NCI-H2081 treated with DMSO at 0.1 percent for 48 hours (cell line): ENCODE measurements at places on chromosomes 4 and X.

DNA sequence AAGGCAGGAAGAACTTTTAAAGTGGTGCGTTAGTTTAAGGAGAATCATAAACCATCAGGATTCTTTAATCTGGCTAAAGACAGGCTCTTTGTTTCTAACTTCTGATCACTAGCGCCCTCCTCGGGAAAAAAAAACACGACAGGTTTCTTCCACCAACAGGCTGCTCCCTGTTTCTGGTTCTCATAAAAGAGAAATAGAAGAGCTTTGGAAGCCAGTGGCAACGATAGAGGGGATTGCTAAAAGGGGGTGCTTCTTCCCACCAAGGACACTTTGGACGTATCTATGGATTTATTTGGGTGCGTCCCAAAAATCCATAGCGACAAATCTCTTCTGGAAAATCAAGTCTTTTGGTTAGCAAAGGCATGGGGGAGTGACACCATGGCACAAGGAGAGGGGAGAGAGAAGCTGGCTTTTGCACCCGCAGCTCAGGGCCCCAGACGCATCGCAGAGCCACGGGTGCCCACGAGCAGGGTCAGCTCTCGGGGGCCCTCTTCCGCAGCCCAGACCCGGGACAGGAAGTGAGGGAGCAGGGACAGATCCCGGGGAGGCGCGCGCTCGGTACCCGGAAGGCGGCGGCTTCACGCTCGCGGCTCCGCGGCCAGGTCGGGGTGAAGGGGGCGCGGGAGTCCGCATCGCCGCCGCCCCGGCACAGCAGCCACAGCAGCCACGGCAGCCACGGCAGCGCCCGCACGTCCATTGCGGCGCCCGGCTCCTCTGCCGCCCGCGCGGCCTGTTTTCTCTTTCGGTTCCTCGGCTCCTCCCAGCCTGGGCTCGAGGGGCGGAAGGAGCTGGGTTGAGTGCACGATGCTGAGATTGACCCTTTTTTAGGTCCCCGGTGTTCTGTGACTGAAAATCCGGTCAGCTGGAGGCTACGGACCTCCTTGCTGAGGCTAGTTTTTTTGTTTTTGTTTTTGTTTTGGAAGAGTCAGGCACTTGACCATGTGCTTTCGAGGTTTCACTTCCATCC lies at the start of gene CTSO:
TSS of gene CTSO (minus strand) at position 716 of the 967 bp plus-strand sequence. CDS start at position 697, 19 bp downstream.
- DNase-seq = peak; percentile 7

DNA sequence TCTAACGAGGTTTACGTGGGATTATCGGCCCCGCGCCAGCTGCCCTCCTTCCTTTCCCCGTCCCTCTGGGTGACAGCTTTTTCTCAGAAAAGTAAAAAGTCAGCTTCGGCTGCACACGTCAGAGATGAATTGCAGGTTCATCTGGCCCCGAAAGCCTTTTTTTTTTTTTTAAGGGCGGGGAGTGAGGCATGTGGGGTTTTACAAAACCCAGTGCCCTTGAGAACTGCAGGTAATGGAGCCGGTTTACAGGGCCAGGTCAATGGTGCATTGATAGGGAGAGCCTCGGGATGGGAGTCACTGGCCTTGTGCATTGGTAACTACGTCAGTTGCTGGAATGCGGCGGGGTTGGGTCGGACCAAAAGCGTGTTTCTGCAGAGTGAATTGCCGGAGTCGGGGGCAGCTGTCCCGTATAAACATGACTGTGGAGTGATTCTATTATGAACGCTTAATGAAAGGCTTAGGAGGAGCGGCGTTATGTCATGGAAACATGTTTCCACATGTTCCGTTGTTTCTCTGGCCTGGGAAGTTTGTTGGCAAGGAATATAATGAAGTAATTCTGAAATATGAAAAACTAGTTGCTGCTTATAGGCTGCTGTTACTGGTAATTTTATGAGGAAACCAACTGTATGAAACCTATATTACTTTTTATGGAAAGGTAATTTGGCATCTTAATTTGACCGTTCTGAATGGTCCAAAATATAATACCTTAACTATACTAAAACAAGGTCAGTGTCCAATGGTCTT lies 1.1 kb downstream of the HSPA4L start:
- no peak for DNase-seq

DNA sequence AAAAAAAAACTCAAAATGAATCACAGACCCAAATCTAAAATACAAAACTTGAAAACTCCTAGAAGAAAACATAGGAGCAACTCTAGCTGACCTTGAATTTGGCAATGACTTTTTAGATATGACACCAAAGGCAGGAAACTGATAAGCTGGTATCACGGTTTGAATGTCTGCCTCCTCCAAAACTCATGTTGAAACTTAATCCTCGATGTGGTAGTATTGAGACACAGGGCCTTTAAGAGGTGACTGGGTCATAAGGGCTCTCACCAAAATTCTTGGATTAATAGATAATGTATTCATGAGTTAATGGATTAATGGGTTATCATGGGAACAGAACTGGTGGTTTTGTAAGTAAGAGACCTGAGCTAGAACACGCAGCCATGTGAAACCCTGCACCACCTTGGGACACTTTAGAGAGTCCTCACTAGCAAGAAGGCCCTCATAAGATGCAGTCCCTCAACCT lies 40.5 kb downstream of the FRYL start:
- no peak for DNase-seq

- peak; percentile 35 for DNase-seq
Measured at GRCh38 chr4:16264798-16265197, 38.5 kb upstream of the TAPT1 start.

DNA sequence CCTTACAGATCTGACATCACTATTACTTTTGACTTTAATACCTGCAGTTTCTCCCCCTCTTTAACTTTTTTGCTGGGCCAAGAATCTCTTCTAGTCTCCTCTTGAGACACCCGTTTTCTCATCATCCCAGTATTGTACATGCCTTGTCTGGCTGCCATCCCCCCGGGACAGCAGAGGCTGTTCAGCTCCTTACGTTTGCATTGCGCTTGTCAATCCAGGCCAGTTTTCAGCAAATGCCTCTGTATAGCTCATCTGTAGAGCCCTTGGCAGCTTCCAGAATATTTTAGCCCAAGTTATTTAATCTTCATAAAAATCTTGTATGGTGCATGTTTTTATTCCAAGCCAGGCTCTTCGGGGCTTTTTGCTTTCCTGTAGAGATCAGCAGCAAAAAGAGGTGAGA lies 22.3 kb upstream of the HOPX start:
- no peak for DNase-seq

DNA sequence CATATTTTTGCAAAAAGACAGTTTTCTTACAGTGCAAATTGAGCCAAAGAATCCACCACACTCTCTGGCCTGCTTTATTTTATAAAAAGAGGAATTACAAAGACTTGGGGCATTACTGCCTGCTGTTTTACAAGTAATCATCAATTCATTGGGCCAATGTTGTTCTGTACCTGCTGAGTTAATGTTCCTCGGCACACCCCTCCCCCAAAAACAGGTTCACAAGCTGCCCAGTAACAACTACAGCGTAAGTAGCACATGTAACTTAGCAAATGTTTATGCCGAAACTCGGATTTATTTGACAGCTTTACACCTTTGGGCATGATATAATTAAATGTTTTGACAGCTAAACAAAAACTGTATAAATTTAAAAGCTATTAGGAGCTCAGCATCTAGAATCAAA lies 214.6 kb upstream of the MAB21L2 start:
- no peak for DNase-seq

DNA sequence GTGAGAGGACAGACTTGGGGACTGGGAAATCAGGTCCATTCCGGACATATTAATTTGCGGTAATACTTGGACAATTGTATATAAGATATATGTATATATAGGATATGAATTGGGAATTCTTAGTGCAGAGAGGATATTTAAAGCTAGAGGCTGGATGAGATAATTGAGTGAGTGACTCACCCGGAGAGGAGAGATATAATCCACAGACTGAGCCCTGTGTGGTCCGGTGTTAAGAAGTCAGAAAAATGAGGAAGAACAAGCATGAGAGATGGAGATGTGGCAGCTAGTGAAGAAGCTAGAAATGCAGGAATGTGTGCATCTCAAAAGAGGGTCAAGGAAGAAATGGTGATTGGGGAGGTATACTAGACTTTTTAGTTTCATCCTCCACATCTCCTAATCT lies 336.2 kb downstream of the SLC7A11 start:
- no peak for DNase-seq

- no peak for DNase-seq
Measured at GRCh38 chr4:19030048-19030447, 1008.5 kb upstream of the LCORL start.

- no peak for DNase-seq
Measured at GRCh38 chr4:76637712-76638361, 202.8 kb downstream of the SHROOM3 start.

DNA sequence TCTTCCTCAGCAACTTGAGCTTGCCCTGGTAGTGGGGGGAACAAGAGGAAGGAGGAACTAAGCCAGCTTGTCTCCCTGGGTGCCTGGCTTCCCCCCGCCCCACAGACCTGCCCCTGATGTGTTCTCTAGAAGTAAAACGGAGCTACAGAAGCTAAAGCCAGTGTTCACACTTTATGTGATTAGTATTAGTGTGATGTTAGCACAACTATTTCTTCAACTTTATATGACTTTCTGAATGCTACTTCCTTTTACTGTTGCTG lies 10.7 kb downstream of the RGS12 start:
- DNase-seq = no peak

DNA sequence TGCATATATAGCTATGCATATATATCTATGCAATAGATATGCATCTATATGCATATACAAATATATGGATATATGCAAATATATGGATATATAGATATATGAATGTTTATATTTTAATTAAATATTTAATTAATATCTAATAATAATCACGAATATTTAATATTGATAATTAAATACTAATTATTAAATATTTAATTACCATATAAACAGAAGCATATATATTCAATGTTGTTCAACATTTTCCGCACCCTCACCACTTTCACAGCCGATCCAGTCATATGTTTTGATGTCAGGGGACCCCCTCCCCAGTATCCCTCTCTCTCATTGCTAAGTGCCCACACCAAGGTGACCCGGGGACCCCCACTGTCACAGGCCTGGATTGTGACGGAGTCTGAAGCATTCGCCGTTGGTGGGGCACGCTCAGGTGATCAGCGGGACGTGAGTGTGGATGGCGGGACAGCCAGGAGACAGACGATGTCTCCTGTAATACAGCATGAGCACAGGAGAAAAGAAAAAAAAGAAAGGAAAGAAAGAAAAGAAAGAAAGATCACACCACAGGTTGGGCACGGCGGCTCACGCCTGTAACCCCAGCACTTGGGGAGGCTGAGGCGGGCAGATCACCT lies 199.7 kb downstream of the CRLF2 start:
- no peak for DNase-seq

DNA sequence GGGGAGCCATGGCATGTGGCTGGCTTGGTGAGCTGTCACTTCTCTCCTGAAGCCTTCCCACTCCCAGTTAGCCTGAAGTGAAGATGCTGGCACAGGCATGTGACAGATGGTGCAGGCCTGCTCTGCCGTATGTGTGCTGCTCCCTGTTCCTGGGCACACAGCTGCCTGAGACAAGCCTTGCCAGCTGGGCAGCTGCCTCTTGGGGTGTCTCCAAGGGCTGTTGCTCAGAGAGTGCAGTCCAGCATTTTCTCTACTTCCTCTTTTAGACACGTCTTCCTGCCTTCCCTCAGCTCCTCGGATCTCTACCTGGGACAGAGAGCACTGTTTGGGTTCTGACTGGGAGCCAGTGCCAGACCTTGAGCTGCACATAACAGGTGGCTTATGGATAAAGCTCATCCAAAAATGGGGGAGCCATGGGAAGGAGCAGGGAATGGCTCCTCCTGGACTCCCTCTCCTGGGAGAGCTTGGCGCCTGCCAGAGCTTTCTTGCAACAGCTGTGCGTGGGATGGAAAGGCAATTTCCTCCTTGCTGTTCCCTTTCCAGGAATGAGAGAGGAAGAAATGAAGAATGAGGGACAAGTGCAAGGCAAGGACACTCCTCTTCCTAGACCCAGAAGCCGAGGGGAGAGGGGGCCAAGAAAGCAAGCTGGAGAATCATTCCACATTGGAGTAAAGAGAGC lies 132.9 kb downstream of the MSL3 start:
- DNase-seq = no peak

- DNase-seq = no peak
Measured at GRCh38 chrX:2451501-2452316, 49.1 kb downstream of the DHRSX start.
